Effector memory CD8-positive, alpha-beta T cell (primary cell): ENCODE measurements at places on chromosomes 5 and 9.

DNA sequence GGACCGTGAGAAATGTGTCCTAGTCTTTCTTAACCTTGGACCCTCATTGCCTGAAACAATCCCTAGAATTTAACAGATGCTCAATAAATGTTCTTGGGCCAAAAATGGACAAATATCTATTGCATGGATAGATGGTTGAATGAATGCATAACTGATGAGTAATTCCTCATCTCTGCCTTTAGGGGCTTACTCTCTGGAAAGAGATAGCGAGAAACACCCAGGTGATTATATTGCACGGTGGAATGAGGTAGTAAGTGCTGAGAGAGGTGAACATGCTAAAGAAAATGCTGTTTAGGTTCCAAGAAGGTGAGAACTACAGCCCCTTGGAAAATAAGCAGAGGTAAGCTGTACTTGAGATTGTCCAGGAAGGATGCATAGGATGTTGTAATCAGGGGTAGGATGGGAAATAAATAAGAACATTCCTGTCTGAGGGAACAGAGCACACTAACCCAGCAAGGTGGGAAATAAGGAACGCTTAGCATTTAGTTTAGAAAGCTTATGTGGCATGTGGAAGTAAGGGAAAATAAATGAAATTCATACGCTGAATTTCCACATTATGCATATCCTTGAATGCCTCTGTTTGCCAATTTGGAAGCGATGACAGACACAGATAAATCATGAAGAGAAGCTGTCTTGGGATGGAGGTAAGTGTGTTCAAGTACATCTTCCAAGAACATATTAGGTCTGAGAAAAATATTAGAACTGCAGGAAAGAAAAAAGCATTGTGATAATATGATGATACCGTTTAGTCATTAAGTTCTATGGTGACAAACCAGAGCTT is 426.6 kb downstream of the ARHGEF28 start:
- DNase-seq, result no peak

DNA sequence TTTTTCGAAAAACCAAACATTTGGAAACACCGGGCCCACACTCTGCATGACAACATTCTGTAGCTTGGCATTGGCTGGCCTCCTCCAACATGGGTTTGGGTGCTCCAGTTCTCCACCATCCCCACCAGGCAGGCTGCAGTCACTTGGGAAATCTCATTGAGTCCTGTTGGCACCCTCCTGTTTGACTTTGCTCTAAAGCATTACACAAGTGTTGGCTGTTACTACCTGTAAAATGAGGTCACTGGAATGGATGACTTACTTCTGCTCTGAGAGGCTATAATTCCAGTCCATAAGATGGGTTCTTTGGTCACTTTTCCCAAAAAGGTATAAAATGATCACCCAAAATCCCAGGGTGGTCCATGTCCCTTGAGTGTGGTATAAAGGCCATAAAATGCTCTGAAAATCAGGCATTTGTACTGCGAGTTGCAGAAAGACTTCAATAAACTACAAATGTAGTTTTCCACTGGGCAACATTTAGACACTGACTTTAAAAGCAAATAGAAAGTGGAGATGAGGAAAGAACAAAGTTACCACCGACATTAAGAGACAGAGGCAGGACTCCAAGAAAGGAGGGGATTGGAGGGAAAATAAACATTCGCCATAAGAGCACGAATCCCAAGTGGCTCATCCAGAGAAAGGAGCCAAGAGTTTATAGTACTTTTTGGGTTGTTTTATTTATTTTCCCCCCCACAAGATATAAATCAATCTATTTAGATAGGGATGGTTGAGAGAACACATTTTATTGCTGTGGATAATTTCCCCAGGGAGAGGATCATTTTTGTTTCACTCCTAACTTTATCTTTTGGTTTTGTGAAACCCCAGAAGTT is 295.1 kb downstream of the TLE1 start:
- DNase-seq, result no peak

- DNase-seq, result no peak
Measured at GRCh38 chr9:37897665-37898064, 6.3 kb downstream of the SLC25A51 start.

GRCh38 chr5:110085826-110086225 is 396.1 kb downstream of the MAN2A1 start:
- DNase-seq, result no peak

DNA sequence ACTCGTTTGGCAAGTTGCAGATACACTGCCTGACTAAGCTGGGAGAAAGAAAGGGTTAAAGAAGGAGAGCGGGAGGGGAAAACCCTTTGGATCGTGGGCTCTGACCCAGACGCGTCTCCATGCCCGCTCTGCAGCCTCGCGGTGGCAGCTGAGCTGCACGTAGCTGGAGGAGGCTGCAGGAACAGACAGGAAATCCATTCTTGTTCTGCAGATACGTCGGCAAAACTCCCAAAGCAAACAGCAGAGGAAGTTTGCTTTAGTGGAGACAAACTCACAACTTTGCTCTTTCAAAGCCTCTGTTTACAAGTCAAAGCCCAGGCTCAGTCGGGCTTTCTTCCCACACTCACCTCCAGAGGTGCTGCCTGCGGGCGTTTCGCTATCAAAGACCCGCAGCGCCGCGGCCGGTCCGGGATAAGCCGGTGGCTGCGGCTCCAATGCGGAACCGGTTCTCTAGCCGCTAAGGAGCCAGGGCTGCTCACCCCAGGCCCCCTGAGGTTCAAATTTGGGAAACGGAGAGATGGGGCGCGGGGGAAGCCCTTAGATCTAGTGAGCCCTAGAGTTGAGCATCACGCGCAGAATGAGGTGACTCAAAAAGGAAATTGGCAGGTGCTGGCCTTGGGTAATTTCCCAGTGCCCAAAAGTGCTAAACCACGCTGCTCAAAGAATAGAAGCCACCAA is 60.7 kb downstream of the MAT2B start:
- peak; percentile 9 for DNase-seq
